ENCODE measurements at places on chromosomes 4 and X. TPM values are rescaled to one million over a fixed set of nuclear protein-coding genes. Genes with fewer than 3 reads are reported as not detected.
A peak's percentile ranks its signal among the peaks of the same experiment; 100 is the strongest.

DNA sequence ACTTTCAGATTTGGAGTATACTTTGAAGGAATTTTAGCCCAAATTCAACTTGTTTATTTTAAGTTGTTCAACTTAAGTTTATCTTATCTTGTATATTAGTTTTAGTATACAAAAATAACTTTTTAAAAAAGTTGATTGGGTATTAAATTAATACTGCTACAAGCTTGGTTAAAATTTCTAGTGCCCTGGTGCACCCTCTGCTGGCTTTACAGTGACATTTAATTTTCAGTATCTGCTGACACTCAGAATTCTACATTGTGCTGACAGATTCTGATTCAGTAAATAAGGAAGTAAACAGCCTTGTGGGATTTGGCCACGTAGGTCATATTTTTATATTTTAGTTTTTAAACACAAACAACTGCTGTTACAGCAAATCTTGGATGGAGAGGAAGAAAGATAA, 2.9 kb downstream of the EDA start:
- no peak for DNase-seq

SSX4 gene
- total RNA-seq = not detected

GRCh38 chr4:74331252-74331651, 23.0 kb downstream of the EPGN start:
- DNase-seq = no peak

GRCh38 chr4:78693777-78694456, 82.2 kb upstream of the BMP2K start:
- DNase-seq = no peak

STPG2 gene
- total RNA-seq = 1.1 TPM

DNA sequence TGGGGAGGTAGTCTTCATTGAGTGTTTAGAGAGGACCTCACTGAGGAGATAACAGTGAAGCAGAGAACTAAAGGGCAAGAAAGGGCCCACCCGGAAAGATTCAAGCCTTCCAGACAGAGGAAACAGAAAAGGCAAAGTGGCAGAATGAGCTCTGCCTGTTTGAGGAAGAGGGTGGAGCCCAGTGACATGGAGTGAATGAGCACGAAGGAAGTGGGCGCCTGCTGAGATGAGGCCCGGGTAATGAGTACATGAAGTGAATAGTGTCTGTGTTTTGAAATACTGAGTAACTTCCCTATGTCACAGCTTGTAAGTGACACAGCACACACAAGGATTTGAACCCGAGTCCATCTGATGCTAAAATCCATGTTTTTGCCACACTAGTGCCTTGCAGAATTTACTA, 32.5 kb upstream of the TLR2 start:
- DNase-seq = peak; percentile 87
